ENCODE measurements at places on chromosomes 7 and 10. TPM values are rescaled to one million over a fixed set of nuclear protein-coding genes. Genes with fewer than 3 reads are reported as not detected.

DNA sequence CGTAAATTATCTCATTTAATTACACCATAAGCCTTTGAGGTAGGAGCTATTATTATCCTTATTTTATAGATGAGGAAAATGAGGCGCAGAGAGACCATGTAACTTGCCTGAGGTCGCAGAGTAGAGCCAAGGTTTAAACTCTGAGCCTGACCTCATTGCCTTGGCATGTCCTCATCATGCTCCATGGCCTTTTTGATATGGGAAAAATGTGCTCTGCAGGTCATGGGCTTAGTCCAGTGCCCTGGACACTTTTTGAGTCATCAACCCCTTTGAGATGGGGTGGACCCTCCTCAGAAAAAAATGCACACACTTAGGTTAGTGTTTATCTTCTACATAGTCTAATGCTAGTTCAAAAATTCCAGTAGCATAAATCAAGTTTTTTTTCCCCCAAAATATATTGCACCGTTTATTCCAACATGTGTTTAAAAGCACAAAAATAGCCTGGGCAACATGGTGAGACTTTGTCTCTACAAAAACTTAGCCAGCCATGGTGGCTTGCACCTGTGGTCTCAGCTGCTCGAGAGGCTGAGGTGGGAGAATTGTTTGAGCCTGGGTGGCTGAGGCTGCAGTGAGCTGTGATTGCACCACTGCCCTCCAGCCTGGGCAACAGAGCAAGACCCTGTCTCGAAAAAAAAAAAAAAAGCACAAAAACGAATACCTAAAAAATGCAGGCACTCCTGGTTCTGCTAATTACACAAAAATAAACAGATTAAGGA lies 28.6 kb upstream of the TMEM178B start:
- DNase-seq, result no peak

DNA sequence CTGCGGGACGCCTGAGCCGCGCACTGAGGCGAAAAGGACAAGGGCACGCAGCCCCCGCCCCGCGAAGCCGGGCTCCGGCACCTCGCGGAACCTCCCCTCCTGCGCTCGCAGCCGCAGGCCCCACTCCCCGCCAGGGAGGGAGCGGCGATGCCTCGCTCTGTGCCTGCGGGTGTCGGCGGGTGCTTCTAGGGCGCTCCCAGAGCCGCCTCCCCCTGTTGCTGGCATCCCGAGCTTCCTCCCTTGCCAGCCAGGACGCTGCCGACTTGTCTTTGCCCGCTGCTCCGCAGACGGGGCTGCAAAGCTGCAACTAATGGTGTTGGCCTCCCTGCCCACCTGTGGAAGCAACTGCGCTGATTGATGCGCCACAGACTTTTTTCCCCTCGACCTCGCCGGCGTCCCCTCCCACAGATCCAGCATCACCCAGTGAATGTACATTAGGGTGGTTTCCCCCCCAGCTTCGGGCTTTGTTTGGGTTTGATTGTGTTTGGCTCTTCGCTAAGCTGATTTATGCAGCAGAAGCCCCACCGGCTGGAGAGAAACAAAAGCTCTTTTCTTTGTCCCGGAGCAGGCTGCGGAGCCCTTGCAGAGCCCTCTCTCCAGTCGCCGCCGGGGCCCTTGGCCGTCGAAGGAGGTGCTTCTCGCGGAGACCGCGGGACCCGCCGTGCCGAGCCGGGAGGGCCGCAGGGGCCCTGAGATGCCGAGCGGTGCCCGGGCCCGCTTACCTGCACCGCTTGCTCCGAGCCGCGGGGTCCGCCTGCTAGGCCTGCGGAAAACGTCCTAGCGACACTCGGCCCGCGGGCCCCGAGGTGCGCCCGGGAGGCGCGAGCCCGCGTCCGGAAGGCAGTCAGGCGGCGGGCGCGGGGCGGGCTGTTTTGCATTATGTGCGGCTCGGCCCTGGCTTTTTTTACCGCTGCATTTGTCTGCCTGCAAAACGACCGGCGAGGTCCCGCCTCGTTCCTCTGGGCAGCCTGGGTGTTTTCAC lies 519 bp downstream of the ITGB8 start:
- no peak for DNase-seq

GRCh38 chr7:32023376-32023775 lies 46.8 kb downstream of the PDE1C start:
- DNase-seq, result no peak

DNA sequence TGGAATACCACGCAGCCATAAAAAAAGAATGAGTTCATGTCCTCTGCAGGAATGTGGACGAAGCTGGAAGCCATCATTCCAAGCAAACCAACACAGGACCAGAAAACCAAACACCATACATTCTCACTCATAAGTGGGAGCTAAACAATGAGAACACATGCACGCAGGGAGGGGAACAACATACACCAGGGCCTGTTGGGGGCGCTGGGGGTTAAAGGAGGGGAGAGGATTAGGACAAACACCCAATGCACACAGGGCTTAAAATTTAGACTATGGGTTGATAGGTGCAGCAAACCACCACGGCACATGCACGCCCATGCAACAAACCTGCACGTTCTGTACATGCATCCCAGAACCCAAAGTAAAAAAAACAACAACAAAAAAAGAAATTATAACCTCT lies 23.3 kb downstream of the RNF133 start:
- DNase-seq, result no peak

DNA sequence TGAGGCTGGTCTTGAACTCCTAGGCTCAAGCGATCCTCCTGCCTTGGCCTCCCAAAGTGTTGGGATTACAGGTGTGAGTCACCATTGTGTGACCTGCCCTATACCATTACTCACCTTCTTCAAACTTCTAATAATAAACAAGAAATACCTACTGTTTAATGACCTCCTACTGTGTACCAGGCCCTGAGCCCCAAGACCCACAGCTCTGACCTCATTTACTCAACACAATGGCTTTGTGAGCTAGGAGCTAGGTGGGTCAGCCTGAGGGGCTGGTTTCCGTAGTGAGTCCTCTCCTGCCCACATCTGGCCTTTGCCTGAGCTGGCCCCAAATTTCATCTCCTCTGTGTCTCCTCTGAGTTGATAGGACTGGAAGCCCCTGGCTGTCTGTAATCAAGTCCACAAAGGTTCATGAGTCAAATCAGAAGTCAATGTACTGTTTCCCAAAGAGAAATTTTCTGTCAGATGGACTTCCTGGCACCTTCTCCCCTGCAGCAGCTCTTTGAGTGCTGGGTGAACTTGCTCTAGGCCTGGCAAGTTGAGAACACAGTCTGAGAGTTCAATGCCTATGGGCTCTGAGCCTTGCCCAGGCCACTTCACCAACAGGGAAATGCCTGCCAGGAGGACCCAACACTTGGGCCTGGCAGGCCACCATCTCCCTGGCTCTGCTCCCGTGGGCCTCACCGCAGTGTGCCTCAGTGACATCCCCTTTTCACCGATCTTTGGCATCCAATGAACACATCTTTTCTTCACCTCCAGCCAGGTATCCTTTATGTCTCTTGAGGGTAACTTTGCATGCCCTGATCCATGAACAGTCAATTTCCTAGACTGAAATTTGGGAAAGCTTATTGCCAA lies 24.0 kb downstream of the NEURL1 start:
- no peak for DNase-seq

DNA sequence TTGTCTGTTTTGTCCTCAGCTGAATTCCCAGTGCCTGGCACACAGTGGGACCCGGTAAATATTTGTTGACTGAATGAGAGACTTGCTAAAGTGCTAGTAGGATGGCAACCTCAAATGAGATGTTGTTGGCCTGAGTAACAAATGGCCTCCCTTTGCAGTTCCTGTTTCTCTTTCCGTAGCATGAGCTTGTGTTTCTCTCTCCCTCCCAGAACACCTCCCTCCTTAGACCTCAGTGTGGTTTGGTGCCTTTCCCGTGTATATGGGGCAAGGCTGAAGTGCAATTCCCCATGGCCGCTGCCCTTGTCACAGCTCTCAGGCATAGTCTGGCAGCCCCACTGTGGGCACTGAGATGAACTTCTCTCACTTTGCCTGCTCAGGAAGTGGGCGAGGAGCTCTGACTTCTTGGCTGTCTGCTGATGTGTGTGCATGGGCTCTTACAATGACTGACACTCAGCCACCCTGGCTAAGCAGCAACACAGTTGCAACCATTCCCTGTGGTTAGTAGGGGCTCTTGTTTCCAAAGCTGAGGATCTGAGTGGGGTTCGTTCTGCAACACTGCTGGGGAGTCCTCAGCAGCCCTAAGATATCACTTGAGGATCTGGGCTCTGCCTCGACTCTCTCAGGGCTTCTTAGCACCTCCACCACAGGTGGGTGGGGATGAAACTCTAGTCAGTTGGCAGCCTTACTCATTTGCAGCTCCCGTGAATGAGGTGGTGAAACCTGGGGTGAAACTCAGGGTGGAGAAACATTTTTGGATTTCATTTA lies 136.1 kb downstream of the ICA1 start:
- peak; percentile 35 for DNase-seq

DNA sequence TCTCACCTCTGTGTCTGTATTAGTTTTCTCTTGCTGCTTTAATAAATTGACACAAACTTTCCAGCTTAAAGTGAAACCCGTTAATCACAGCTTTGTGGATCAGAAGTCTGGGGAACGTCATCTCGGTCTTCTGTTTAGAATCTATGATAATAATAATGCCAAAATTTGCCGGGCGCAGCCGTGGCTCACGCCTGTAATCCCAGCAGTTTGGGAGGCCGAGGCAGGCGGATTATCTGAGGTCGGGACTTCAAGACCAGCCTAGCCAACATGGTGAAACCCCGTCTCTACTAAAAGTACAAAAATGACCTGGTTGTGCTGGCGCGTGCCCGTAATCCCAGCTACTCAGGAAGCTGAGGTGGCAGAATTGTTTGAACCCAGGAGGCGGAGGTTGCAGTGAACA lies 8.8 kb upstream of the ZPBP start:
- DNase-seq, result no peak

- DNase-seq, result no peak
Observed at GRCh38 chr7:130673066-130673465, 4.5 kb upstream of the COPG2 start.

DNA sequence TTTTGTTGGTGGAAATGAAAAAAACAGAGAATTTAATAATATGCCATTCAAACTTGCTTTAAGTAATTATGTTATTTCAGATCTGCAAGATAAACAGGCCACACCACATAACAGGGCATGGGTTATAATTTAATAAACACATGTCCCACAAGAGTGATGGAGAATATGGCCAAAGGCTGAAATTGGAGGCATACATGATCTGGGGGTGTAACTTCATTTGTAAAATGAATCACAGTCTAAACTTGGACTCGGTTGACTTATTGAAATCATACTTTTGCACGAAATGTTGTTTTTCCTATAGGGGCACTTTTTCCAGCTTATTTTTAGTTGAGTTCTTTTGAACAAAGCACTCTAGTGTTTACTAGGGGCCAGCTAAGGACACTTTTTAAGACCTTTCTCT lies 151.6 kb downstream of the TMEM26 start:
- DNase-seq, result no peak

GRCh38 chr10:16987976-16988610 lies 141.5 kb downstream of the CUBN start:
- no peak for DNase-seq

DNA sequence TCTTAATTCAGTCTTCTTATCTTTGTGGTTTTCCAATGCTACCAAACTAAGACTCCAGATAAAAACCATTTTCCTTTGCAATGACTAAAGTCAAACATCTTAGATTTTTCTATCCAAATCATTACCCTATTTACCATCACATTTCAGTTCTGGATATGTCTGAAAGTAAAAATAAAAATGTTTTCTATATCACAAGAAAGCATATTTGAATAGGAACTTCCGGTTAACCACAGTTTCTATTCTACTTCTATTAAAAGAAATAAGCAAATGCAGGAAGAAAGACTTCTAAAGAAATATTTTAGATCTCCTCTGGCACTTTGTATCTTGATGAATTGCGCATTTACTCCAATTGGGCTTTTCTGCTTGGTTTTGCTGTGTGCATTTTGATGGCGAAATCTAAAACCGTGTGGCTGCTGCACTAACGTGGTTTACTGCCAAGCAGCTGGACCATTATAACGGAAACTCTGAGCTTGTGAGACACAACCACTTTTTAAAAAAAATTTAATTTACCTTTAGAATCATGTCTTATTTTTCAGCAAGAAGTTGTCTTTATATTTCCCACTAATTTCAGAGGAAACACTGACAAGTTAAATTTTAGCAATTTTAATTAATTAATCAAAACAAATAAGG lies 146.1 kb downstream of the VPS50 start:
- no peak for DNase-seq

DNA sequence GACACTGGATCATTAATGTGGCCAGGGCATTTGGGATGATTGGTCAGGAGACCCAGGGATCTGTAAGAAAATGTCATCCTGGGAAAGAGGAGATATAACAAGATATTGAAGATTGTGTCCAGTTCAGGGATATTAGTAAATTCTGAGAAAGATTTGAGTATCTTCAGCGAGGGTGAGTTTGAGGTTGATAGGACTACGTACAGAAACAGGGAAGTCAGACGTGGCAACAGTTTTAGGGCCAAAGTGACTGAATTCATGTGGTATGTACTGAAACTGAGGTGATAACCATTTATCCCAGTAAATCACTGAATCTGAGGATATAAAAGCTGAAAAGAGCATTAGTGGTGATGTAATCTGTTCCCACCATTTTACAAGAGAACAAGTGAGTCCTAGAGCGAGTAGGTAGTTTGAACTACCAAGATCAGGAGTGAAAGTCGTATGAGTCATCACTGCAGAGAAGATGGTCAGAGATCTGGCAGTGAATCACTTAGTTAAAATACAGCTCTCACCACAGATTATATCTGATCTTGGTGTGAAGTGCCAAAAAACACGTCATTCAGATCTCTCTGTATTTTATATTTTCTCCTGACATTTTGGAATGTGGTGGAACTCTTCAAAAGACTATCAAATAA lies 220.5 kb downstream of the CDK14 start:
- DNase-seq, result no peak

GRCh38 chr10:14240253-14241189 lies 90.2 kb downstream of the FRMD4A start:
- no peak for DNase-seq

GRCh38 chr7:141301544-141301943 lies 227.7 kb downstream of the TMEM178B start:
- no peak for DNase-seq

GRCh38 chr10:110793886-110794285 lies 77.8 kb upstream of the PDCD4 start:
- DNase-seq, result no peak

CPXM2 gene
- 0.18 TPM for total RNA-seq

CPED1 gene
- total RNA-seq, result 0.99 TPM

CNPY1 gene
- total RNA-seq, result not detected

TACR2 gene
- total RNA-seq, result not detected

ADARB2 gene
- total RNA-seq, result 0.18 TPM

CTTNBP2 gene
- total RNA-seq, result not detected

CYP2E1 gene
- total RNA-seq, result 14.5 TPM

SPDYE16 gene
- total RNA-seq, result not detected
